ENCODE measurements at places on chromosomes 6 and 20. TPM values are rescaled to one million over a fixed set of nuclear protein-coding genes. Genes with fewer than 3 reads are reported as not detected.

The ETV7 gene
- total RNA-seq, result 0.99 TPM

The CBLN4 gene
- total RNA-seq, result not detected

The SPTLC3 gene
- total RNA-seq, result 5.8 TPM

The SLC24A3 gene
- not detected for total RNA-seq

Data from smooth muscle cell of trachea (primary cell).